ENCODE measurements at places on chromosomes 3 and 15. TPM values are rescaled to one million over a fixed set of nuclear protein-coding genes. Genes with fewer than 3 reads are reported as not detected.

ACAN gene
- not detected for total RNA-seq

RAB6B gene
- 1.1 TPM for total RNA-seq

TNFSF10 gene
- total RNA-seq: 20.2 TPM

CFAP92 gene
- 0.27 TPM for total RNA-seq

AKAP13 gene
- total RNA-seq: 34.7 TPM

IL17RD gene
- 1.8 TPM for total RNA-seq

DNASE1L3 gene
- 1.3 TPM for total RNA-seq

MASP1 gene
- total RNA-seq: 0.13 TPM

CHAC1 gene
- total RNA-seq: 5.5 TPM

PLSCR5 gene
- total RNA-seq: not detected

ACKR2 gene
- total RNA-seq: 0.67 TPM

C3orf49 gene
- total RNA-seq: not detected

UACA gene
- 71.3 TPM for total RNA-seq

IQCH gene
- total RNA-seq: 1.7 TPM

CLDN18 gene
- not detected for total RNA-seq

All from mammary microvascular endothelial cell (primary cell).